ENCODE measurements at places on chromosomes 5 and 9.
A peak's percentile ranks its signal among the peaks of the same experiment; 100 is the strongest.

GRCh38 chr9:133378408-133378962, 2.3 kb downstream of the STKLD1 start:
- DNase-seq, result no peak

- no peak for DNase-seq
These were observed 357.2 kb downstream of the ARRDC3 start for GRCh38 chr5:91025956-91026355.

GRCh38 chr5:27473307-27474046, 435.1 kb upstream of the CDH9 start:
- no peak for DNase-seq

DNA sequence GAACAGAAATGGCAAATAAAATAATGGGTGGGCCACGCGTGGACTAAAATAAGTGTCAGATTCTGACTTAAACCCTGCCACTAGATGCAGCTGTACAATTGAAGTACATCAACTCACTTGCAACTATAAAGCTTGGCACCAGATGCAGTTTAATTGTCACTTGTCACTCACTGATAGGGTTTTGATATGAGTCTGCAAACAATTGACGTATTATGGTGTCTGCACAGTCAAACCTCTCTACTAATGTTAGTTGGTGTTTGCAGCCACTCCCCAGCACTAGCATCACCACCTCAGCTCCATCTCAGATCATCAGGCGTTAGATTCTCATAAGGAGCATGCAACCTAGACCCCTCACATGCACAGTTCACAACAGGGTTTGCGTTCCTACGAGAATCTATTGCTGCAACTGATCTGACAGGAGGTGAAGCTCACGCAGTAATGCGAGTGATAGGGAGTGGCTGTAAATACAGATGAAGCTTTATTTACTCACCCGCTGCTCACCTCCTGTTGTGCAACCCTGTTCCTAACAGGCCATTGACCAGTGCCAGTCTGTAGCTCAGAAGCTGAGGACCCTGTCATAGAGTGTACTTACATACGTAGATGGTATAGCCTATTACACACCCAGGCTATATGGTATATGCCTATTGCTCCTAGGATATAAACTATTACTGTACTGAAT, 72.1 kb upstream of the SEMA6A start:
- no peak for DNase-seq

DNA sequence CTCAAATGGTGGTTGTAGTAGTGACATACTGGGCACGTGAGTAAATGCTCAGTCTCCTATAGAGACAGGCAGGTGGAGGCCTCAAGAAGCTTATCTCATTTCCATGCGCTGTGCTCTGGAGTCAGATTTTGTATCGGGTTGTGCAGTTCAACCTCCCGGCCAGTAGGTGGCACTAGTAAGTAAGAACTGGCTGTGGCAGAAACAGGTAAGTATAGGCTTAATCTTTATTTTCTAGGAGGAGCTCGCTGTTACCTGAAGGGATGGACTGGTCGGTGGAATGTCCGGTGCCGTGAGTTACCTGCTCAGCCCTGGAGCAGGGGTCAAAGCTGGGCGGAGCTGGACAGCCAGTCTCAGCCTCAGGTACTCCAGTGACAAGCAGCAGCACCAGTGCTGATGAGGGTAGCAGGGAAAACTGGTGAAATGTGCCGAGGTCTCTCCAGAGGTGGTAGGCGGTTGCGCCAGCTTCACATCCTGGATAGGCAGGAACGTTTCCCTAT, 880.1 kb upstream of the SEMA6A start:
- DNase-seq, result peak; percentile 60

GRCh38 chr9:123174079-123174478, 94.3 kb downstream of the STRBP start:
- DNase-seq, result no peak

DNA sequence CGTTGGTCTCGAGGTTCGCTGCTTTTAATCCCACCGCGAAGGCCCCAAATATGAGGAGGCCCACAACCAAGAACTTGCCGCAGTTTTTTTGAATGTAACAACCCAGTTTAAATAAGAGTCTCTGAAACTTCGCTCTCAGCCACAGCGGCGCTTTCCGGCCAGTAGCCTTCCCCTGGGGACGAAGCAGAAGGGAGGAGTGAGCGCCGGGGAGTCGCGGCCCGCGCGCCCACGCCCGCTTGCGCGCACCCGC, 10.4 kb downstream of the PTCH1 start:
- peak; percentile 41 for DNase-seq

DNA sequence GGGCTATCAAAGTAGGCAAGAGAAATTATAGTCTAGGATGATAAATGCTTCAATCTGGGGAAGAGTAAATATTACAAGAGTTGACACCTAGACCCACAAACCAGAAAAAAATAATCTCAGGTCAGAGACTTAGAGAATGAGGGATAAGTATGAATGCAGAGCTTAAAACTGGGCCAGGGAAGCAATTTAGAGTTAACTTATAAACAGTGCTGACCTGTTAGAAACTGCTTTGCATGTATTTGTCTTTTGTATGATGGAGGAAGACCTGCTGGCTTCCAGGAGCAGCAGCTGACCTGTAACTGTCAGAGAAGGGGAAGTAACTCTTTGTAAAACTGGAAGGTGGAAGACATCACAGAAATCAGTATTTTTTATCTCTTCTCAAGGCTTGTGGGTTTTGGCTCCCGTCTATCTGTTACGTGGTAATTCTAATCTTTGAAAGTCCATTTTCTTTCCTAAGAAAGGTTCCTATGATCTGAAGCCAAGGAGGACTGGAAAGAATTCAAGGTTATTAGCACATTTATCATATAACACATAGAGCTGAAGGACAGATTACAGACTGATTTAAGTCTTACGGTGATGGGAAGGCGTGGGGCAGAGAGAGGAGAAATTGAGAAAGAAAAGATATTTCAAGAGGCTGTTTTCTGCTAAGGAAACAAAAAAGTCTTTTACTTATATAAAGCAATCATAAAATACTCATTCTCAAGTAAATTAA, 114.7 kb upstream of the ADAMTS19 start:
- DNase-seq, result no peak

DNA sequence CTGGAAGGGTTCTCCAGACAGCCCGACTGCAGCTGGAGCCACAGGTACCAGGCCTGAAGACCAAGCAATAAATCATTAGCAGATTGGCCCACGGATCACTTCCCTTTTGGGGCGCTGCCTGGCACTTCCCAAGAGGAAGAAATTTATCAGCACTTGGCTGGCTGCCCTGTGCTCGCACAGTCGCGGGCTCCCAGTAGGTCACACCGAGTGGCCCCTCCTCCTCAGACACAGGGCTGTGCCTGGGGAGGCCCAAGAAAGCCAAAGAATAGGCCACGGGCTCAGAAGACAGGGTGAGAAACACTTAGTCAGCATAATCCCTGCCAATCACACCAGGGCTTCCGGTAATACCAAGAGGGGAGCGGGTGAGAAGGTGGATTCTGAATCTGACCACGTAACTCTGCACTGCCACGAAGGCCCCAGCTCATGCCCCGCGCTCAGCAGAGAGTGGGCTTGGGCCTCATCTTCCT, 115.7 kb upstream of the MSX2 start:
- DNase-seq, result peak; percentile 79

- DNase-seq, result no peak
These were observed 43.7 kb downstream of the PLPPR1 start for GRCh38 chr9:101072259-101072658.

DNA sequence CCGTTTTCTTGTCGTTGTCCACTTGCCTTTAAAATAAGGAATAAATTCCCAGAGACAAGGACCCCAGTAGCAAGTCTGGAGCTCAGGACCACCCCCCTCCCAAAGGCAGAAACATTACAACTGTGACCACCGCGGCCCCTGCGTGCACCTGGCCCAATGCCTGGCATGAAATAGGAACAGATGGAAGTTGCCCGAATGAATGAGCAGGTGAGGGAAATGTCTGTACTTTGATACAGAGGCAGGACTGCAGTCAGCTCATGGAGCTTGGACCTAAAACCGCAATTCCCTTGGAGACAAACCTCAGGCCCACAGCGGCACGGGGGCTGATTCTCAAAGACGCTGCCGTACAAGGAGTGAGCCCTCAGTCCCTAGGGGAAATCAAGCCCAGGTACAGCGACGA, 55.3 kb upstream of the SARDH start:
- no peak for DNase-seq

- peak; percentile 54 for DNase-seq
These were observed at the start of gene HMCN2 for GRCh38 chr9:130265431-130266235. TSS of gene HMCN2 (plus strand) at chr9:130265760. CDS start at chr9:130265879, 119 bp downstream.

GRCh38 chr5:170092455-170093101, 13.1 kb upstream of the FOXI1 start:
- no peak for DNase-seq

DNA sequence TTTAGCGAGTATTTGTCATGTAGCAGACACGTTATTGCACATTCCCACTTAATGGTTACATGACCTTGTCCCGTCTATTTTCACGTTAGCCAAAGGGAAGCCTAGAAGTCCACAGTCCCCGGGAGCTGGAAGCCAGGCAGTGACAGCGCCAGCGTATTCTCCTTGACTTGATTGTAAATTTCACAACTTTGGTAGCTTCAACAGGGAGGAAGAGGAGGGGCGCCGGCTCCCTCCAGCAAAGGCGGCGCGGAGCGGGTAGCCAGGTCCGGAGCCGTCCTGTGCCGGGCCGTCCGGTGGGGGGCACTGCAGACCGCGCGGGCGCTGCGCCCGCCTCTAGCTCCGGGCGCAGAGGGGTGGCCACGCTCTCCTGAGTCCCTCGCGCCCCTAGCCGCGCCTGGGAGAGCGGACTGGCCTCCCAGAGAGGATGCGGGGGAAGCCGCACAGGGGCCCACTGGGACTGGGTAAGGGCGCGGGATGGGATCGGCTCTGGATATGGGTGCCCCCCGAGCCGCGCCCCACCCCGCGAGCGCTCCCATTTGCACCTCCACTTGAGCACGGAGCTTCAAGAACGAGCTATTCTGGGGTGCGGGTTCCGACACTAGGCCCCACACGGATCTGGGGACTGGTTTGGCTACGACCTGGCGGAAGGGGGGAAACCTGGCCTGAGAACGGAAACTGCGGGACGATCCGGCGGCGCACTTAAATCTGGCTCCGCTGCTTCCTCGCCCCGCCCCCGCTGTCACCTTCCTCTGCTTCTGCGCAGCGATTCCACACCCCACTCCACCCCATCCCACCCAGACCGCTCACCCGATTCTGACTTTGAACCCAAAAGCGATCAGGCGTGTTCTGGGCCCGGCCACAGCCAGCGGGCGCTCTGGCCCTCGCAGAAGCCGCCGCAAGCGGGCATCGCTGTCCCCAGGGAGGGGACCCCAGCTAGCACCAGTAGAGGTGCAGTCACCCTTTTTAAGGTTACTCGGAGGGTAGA, 23.8 kb downstream of the KLF4 start:
- no peak for DNase-seq

- peak; percentile 71 for DNase-seq
These were observed at the start of gene CDH12 for GRCh38 chr5:22852807-22853660. TSS of gene CDH12 (minus strand) at chr5:22853344.

GRCh38 chr5:58327289-58327688, 132.6 kb downstream of the PLK2 start:
- DNase-seq, result no peak

DNA sequence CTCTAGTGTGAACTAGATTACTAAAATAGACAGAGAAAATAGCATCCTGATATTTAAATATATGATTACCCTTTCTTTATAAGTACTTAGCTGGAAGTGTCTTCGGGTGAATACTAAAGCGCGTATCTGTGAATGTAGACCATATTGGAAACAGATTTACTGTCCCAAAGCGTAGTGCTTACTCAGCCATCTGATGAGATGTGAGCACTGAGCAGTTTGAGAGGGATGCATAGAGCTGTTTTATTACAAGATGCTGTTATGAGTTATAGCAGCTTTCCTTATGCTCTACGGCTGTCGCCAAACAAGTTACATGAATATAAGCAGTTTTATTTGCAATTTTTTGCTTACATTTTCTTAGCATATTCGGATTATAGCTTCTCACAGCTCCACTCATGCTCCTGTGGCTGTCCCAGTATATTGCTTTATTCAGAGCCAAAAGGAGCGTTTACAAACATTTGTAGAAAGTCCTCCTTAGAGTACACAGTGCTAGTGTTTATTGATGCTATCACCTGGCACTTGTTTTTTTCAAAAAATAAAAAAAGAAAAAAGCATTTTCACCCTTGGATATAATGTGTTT, 981.4 kb upstream of the WWC1 start:
- DNase-seq, result no peak

- peak; percentile 67 for DNase-seq
These were observed 60.9 kb downstream of the CXXC5 start for GRCh38 chr5:139708877-139709581.

- no peak for DNase-seq
These were observed 58.8 kb downstream of the SLC1A1 start for GRCh38 chr9:4548811-4549725.

DNA sequence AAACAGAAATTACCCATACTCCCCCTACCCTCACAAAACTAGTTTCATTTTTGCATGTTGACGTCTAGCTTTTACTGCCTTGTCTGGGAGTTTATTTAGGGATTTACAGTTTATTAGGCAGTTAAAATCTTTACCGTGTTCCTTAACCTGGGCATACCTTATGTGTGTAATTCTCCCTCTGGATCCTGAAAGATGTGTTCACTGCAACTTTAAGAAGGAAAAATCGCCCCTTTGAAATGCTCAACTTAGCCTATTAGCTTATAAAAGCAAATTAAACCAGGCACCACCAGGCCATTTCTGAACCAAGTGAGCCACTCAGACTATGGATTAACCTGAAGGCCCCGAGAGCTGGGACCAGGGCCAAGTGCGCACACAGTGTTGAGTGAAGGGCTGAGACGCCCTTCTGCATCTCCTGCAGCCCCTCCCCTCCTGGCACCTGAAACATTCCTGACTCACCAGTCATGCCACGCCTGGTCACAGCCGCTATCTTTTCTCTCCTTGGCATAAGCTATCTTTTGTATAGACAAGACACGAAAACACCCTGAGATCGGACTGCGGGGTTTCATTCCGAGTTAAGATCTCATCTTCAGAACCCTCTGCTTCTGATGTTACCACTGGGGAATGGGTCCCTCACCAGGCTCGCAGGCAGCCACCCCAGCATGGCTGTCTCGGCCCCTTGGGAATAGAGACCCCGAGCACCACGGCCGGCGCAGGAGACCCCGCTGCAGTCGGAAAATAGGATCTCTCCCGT, 111.9 kb downstream of the ROR2 start:
- peak; percentile 89 for DNase-seq

DNA sequence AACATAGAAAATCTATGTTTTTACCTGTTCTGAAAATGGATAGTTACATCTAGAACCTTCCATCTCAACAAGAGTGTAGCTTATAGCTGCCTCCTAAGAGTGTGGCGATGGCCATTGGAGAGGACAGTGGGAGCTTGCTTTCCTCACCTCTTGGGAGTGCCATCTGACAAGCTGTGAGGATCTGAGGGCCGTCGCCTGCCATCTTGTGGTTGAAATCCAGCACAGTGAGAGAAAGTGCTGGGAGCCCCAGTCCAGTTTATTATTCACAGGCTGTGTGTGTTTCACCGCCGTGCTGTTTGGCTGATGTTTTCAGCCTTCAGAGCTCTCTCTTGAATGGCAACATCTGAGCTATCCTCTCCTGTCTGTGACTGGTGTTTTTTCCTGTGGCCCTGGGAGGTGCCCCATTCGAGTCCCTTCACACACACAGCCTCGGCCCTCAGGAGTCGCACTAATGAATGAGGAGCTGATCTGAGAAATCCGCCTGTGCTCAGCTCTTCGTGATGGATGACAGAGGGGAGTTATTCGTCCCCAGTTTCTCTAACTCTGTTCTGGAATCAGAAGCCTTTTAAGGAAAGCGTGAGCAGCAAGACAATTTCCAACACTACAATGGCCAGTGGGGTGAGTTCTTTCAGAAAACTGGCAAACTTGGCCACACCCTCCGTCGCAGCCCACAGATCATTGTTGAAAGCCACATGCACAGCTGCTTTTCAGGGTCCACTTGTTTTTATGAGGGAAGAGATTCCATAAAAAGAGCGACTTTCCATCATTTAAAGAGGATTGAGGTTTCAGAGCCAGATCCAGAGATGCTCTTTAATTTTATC, 170.3 kb downstream of the PDZD2 start:
- peak; percentile 85 for DNase-seq

Measured in urothelium cell line (cell line).